Airway epithelial cell (primary cell): ENCODE measurements at places on chromosomes 1 and 21. TPM values are rescaled to one million over a fixed set of nuclear protein-coding genes. Genes with fewer than 3 reads are reported as not detected.

The CD5L gene
- total RNA-seq: not detected in 2 replicates

The LRRC41 gene
- total RNA-seq: 65.8 and 100 TPM in 2 replicates

The CFAP74 gene
- total RNA-seq: 0.07 TPM in 1 of 2 replicates, not detected in the other

The DESI2 gene
- total RNA-seq: 25.0 and 32.1 TPM in 2 replicates

The FCRLB gene
- total RNA-seq: 1.6 and 2.7 TPM in 2 replicates

The KCNE2 gene
- not detected in 2 replicates for total RNA-seq

The CYP4A11 gene
- total RNA-seq: not detected in 2 replicates

The LCE3E gene
- 0.23 and 0.63 TPM in 2 replicates for total RNA-seq

The THRAP3 gene
- 55.6 and 95.5 TPM in 2 replicates for total RNA-seq

The FGGY gene
- 7.3 and 9.8 TPM in 2 replicates for total RNA-seq

The RPS27 gene
- 2,325 and 2,353 TPM in 2 replicates for total RNA-seq

The HES4 gene
- 56.3 and 58.9 TPM in 2 replicates for total RNA-seq

The NBPF11 gene
- total RNA-seq: 0.98 and 1.5 TPM in 2 replicates

The KIF26B gene
- total RNA-seq: 0.88 and 0.99 TPM in 2 replicates

The NENF gene
- 52.2 and 71.3 TPM in 2 replicates for total RNA-seq
